Activated CD8-positive, alpha-beta T cell treated with anti-CD3 and anti-CD28 coated beads for 36 hours (primary cell): ENCODE measurements at places on chromosomes 11 and 22. TPM values are rescaled to one million over a fixed set of nuclear protein-coding genes. Genes with fewer than 3 reads are reported as not detected.

GRCh38 chr11:75570559-75571139, 8.6 kb downstream of the SERPINH1 start:
- H3K4me1 ChIP-seq, result peaks cover 6% of the 10 kb centered on the region
- H3K27me3 ChIP-seq, result no peaks in the 10 kb centered on the region
- H3K4me3 ChIP-seq, result no peak overlapping the region
- no peak for DNase-seq

GRCh38 chr11:48019595-48019994, 39.2 kb downstream of the PTPRJ start:
- H3K4me1 ChIP-seq, result peaks cover 62% of the 10 kb centered on the region
- peaks cover 10% of the 10 kb centered on the region for H3K36me3 ChIP-seq
- H3K27me3 ChIP-seq, result no peaks in the 10 kb centered on the region
- no peak overlapping the region for H3K4me3 ChIP-seq
- DNase-seq, result no peak

- no peak overlapping the region for H3K4me3 ChIP-seq
- H3K4me1 ChIP-seq, result peaks cover 3% of the 10 kb centered on the region
- peaks cover 32% of the 10 kb centered on the region for H3K27me3 ChIP-seq
- H3K27ac ChIP-seq, result no peak overlapping the region
Observed at GRCh38 chr11:46161201-46161600, 39.9 kb upstream of the PHF21A start.

- H3K4me3 ChIP-seq, result no peak overlapping the region
- peaks cover 2% of the 10 kb centered on the region for H3K4me1 ChIP-seq
- no peak for DNase-seq
- H3K27ac ChIP-seq, result no peak overlapping the region
- H3K36me3 ChIP-seq, result no peaks in the 10 kb centered on the region
Observed at GRCh38 chr11:66704659-66705360, 24.2 kb downstream of the SPTBN2 start.

- H3K27ac ChIP-seq, result no peak overlapping the region
- H3K36me3 ChIP-seq, result no peaks in the 10 kb centered on the region
- no peak for DNase-seq
- H3K4me1 ChIP-seq, result peaks cover 4% of the 10 kb centered on the region
- no peaks in the 10 kb centered on the region for H3K27me3 ChIP-seq
- H3K4me3 ChIP-seq, result no peak overlapping the region
Observed at GRCh38 chr22:30871391-30872284, 96.9 kb downstream of the MORC2 start.

GRCh38 chr11:88576741-88577140, 239.2 kb upstream of the CTSC start:
- DNase-seq, result no peak
- H3K27ac ChIP-seq, result no peak overlapping the region
- H3K27me3 ChIP-seq, result peaks cover 8% of the 10 kb centered on the region
- no peaks in the 10 kb centered on the region for H3K36me3 ChIP-seq

DNA sequence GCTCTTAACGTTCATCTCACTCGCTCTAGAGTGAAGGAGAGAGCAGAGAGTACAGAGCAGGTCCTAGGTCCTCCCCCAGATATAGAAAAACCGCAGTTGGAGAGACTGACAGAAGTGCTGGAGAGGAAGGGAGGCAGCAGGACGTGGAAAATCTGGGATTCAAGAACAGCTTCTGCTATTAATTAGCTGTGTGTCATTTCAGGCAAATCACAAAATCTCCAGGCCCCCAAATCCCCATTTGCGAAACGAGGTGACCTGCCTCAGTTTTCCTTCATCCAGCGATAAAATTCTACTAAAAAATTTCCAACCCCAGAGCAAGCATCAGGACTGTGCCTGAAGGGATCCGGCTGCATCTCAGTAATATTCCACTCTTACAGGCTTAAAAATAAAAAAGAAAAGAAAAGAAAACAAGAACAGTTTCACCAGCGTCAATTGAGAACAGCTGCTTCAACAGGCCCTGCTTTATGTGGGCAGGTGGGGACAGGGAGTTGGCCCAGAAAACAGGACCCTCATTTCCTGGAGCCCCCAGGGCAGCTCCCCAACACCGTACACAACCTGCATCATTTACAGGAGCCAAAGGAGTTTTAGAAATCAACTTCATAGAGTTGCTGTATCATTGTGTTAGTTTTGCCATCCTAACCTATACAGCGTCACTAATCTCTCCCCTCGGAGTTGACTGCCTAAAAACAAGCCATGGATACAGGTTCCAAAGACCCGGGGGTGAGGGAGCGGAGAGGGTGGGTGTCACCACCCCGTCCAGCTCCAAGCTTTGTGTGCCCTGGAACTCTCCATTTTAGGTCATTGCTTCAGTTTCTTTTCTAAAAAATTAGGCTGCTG, 2.3 kb upstream of the MALAT1 start:
- no peak overlapping the region for H3K27ac ChIP-seq
- H3K4me1 ChIP-seq, result peaks cover 37% of the 10 kb centered on the region
- no peak overlapping the region for H3K4me3 ChIP-seq
- DNase-seq, result no peak

Gene MYOD1
- not detected for total RNA-seq

Gene OR2D3
- not detected for total RNA-seq

Gene WBP2NL
- total RNA-seq, result 0.43 TPM

Gene GLYAT
- not detected for total RNA-seq

Gene SAAL1
- 38.1 TPM for total RNA-seq
